ENCODE measurements at places on chromosomes 1 and 21.

DNA sequence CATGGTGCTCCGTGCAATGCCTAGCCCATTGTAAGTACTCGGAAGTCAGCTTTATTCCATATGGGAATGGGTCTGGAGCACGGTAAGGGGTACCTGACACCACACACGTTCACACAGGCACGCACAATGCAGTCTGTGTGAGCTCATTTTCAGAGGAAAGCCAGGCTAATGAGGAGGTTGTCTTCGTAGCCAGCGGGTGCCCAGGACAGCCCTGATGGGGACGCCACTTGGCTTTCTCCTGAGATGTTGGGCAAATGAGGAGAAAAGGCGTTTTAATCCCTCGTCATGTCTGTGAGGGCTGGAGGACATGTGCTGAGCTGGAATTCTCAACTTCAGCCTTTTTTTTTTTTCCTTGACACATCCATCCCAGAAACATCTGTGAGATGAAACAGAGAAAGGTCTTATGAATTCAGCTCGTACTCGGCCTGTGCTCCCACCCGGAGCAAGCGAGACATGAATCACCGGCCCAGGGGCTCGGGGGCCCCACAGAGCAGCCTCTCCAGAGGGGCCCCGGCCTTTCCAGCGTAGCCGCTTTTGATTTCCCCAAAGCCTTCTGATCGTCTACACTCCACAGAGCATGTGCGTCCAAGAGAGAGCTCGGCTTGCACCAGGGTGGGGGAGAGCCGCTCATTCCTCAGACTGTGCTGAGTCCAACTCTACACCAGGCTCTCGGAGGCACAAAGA lies 125.1 kb downstream of the EPHB2 start:
- no peak for DNase-seq

GRCh38 chr1:61337441-61337951 lies 255.1 kb downstream of the NFIA start:
- no peak for DNase-seq

DNA sequence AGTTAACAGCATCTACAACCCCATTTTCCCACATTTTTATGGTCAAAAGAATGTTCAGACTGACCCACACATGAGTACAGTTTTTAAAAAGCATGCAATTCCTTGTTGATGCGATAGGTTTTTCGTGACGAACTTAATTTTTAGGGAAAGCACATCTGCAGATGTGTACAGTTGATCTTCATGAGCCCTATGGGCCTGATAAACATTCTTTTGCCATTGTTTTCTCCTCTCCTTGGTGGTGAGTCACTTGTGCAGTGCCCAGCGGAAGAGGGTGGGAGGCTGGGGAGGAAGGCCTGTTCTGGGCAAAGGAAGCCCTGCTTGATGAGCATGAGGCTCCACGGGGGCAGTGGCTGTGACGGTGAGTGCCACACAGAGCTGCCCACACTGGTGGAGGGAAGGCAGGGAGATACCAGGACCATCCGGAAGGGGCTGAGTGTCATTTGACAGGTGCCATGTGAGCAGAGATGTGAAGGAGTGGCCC lies 5.3 kb downstream of the ARF1 start:
- no peak for DNase-seq

DNA sequence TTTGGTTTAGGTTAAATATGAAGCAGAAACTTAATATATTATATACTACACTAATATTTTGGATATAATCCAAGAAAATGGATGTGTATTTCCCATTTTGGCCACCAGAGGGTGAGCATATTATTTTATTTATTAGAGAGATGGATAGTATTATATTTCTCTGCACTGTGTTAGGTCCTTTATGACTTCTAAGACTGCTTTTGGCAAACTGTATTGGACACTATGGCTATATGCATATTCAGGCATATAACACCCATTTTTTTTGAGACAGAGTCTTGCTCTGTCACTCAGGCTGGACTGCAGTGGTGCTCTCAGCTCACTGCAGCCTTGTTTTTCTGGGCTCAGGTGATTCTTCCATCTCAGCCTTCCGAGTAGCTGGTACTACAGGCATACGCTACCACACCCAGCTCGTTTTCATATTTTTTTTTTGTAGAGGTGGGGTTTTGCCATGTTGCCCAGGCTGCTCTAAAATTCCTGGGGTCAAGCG lies 17.8 kb upstream of the PGM1 start:
- DNase-seq, result no peak

GRCh38 chr1:116521186-116521585 lies 49.6 kb downstream of the CD58 start:
- DNase-seq, result no peak

DNA sequence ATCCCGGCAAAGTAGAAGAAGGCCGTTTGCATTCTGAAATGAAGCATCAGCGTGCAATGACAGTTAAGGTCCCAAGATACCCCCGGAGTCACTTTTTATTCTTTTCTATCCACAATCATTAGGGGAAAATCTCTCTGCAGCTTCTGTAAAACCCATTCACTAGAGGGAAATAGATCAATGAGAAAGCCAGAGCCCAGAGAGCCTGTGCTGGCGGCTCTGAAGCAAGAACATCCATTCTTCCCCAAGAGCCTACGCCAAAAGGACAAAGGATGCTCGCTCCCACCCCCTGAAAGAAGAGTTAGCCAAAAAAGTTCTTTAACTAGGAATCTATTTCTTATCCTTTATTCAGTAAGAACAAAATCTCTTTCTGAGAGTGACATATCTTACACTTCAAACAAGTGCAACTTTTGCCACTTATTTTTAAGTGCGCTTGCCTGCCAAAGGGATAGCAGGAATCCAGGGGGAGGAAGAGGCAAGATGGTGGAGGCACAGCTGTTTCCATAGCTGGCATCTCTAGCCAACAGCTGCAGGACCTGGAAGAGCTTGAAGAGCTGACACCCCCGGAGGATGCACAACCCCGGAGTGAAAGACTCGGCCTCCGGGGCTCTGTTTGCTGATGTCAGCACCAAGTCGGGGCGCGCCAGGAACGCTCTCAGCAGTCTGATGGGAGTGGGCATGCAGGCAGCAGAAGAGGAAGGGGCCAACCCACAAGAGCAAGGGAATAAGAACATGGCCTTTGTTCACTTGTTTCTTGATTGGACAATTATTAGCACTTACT lies 68.7 kb downstream of the KCNN3 start:
- DNase-seq, result no peak

GRCh38 chr1:3616861-3617260 lies 5.6 kb upstream of the MEGF6 start:
- no peak for DNase-seq

- no peak for DNase-seq
Observed at GRCh38 chr1:57600424-57600823, 176.6 kb upstream of the DAB1 start.

- no peak for DNase-seq
Observed at GRCh38 chr1:18666317-18666920, 35.8 kb downstream of the PAX7 start.

DNA sequence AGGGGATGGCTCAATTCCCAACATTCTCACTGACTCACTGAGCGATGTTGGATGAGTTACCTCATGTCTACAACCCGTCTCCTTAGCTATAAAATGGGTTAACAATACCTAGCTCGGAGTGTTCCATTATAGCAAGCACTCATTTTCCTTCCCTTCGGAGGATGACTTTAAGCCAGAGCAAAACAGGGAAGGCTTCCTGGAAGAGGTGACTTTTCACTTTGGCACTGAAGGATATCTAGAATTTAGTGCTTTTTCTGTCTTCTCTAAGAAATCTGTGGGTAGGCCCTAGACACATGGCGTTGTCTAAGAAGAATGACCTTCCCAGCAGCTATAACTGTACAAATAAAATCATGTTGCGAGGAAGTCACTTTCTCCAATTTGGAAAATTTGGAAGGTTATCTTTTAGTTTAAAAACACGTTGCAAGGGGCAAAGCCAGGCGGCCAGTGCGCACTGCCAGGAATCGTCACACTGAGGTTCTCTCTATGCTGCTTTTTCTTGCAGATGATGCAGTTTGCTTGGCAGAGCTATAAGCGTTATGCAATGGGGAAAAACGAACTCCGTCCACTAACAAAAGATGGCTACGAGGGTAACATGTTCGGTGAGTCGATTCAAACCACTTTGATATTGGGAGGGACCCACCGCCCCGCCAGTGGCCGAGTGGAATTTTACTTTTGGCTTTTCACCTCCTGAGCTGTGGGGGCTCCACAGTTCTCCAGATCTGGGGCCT lies 69.5 kb downstream of the MAN1C1 start:
- no peak for DNase-seq

GRCh38 chr1:248800459-248800858 lies 25.3 kb downstream of the SH3BP5L start:
- no peak for DNase-seq

DNA sequence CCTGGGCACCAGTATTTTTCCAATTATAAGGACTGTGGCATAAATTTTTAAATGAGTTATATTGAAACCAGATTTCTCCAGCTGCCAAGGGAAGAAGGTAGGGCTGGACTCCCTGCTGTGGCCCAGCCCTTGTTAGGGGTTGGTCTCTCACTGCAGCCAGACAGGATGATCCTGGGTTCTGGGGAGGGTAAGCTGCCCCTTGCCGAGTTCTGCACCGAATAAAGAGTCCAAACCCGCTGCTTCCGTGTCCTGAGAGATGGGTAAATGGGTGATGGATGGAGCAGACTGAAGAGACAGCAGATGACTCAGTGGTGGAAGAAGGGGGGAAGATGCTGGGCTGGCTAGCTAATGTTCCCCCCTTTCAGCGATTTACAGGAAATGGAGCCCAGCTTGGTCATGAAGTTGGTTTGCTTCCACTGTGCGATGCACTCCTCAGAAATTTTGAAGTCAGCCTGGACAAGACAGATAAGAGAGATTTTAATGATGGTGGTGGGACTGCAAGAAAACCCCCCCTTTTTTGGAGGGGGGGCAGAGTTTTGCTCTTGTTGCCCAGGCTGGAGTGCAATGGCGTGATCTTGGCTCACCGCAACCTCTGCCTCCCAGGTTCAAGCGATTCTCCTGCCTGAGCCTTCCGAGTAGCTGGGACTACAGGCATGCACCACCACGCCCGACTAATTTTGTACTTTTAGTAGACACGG lies 41.4 kb downstream of the YARS1 start:
- no peak for DNase-seq

DNA sequence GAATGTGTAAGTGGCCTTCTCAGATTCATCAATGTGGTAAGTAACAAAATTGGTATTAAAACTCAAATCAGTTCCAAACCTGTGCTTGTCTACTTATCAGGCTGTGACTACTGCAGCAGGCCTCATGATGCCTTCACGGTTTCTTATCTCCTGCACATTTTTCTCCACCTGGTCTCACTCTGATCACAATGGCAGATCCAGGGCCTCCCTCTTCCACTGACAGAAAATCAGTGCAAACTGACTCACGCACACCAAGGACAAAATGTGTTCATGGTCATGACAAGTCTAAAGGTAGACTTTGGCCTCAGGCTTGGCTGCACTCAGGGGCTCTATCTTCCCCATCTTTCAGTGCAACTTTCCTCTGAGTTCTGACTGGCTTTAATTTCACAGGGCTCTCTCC lies 56.7 kb upstream of the ATP1A1 start:
- no peak for DNase-seq

DNA sequence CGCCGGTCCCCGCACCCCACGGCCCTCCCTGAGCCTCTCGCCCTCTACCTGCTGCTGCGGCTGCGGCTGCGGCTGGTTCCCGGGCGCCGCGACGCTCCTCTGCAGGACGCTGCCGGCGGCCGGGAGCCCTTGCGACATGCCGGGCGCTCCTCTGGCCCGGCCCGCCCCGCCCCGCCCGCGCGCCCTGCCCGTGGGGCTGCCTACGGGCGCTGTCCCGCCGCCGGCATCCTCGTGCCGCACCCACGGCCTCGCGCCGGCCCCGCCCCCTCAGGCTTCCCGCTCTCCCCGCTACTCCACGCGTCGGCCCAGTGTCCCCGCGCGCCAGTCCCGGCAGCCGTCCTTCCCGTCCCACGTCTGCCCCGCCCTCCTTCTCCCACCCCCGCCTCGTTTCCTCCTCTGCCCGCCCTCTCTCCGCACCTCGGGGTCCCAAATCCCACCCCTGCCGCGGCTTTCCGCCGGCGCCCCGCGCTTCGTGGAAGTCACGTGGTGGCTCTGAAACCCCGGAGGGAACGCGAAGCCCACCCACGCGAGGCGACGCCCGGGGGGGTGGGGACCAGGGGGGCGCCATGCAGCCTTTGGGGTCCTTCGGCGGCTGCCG lies at the start of gene BATF3:
TSS of gene BATF3 (minus strand) at position 216 of the 598 bp plus-strand sequence. CDS start at position 138, 78 bp downstream.
- DNase-seq, result no peak

- DNase-seq, result no peak
Observed at GRCh38 chr1:159960721-159961381, 6.8 kb upstream of the SLAMF9 start.

DNA sequence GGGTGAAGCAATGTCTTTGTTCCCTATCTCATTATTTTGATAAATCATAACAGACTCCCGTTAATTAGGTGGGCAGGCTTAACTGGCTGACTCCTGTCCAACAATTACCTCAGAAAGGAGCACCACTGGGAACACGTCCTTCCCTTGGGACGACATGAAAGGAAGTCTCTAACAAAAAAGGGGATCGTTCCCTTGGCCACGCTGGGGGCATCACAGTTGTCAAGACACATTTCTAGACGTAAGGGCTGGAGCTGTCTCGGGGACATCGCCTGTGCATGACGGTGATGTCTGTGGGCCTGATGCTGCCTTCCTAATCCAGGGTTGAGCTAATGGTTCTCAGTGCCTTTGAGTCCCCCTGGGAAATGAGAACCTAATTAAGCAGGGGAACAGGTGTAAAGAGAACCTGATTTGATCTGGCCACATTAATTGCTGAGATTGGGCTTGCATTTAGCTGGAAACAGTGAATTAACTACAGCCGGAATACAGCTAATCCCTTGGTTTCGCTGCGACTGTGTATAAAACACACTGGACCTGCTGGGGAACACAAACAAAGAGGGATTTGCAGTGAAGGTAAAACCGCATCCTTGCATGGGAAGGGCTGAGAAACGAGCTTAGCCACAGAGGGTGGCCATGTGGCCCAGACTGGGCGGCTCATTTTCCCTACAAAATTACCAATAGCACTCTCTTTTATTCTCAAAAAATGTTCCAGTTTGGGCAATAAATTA lies 111.8 kb downstream of the MRPS6 start:
- no peak for DNase-seq
